Fibroblast of pulmonary artery (primary cell): ENCODE measurements at places on chromosomes 16 and 17.

- DNase-seq: no peak
Measured at GRCh38 chr16:50857881-50858280, 116.0 kb downstream of the CYLD start.

- DNase-seq: no peak
Measured at GRCh38 chr17:75630071-75630917, 2.9 kb upstream of the SMIM5 start.

- DNase-seq: no peak
Measured at GRCh38 chr17:47299239-47299910, 24.4 kb upstream of the EFCAB13 start.

DNA sequence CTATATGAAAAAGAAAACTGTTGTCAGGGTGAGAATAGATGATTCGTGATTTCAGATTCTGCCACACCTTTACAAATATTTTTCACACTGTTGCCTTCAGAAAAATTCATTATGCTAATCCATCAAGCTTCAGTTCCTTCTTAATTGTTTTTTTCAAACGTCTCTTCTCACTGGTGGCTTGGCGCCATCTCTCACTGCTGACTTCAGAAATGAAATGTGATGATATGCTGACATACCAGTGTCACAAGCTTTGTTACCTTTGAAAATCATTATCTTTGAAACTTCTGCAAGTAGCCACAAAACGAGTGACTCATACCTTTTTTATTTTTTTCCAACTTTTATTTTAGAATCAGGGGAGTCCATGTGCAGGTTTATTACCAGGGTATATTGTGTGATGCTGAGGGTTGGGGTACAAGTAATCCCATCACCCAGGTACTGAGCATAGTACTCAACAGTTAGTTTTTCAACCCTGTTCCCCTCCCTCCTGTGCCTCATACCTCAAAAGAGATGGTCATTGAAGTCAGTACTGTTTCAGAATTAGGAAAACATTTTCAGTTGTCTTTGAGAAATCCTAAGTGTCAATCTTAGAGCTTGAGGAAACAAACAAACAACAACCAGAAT, 14.0 kb upstream of the KRT222 start:
- DNase-seq: no peak

DNA sequence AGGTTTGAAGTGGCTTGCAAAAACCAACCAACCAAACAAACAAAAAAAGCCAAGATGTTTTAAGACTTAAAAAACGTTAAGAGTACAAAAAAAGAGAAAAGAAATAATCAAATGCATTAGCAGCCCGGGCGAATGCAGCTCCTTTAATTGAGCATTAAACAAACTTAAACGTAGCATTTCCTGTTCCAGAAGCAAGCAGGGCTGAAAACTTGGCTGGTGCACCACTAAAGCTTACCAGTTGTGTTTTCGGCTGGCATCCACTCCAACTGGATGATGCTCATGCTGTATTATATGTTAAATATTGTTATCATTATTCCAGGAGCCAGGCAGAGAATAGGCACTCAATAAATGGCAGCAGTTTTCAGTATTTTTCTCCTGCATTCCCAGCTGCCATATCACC, 45.1 kb downstream of the IRX6 start:
- DNase-seq: no peak

DNA sequence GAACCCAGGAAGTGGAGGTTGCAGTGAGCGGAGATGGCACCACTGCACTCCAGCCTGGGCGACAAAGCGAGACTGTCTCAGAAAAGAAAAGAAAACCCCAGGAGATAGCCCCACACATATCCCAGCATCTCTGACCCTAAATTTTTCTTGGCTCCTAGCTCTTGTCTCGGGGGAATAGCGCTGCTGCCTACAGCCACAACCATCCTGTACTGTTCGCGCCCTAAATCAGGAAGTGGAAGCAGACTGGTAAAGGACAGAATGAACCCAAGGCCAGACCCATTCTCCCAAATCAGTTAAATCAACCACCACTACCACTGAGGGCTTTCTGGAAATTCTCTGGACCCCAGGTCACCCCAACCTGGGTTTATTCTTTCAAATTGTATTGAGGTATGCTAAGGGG, 1.7 kb downstream of the CTDNEP1 start:
- no peak for DNase-seq

DNA sequence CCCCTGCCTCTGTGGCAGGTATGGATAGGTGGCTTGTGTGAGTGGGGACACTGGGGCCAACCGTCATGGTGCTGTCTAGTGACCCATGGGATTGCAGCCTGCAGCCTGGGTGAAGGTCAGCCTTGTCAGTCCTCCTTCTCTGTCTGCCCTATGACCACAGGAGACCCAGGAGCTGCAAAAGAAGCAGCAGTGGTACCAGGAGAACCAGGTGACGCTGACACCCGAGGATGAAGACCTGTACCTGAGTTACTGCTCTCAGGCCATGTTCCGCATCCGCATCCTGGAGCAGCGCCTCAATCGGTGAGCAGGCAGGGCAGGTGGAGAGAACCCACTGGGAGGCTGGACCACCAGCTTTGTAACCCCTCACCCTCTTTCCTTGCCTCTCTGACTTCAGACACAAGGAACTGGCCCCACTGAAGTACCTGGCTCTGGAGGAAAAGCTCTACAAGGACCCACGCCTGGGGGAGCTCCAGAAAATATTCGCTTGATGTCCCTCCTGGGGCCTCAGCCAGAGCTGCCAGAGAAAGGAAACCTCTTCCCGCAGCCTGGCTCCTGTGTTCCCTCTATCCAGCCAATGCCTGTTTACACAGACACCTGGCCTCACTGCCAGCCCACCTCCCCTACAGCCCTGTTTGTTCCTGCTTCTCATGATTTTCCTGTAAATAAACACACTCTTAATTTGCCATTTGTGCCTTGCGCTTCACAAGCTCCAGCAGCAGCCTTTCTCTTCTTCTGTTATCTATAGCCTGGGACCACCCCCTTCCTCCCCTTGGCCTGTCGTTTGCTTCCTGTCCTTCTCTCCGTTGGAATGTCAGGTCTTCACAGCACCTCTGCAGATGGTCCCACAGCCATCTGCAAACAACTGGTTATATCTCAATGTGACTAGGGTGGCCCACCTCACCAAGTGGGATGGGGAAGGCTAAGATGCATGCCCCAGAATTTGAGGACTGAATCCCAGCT, 4.5 kb upstream of the KATNB1 start:
- DNase-seq: no peak

DNA sequence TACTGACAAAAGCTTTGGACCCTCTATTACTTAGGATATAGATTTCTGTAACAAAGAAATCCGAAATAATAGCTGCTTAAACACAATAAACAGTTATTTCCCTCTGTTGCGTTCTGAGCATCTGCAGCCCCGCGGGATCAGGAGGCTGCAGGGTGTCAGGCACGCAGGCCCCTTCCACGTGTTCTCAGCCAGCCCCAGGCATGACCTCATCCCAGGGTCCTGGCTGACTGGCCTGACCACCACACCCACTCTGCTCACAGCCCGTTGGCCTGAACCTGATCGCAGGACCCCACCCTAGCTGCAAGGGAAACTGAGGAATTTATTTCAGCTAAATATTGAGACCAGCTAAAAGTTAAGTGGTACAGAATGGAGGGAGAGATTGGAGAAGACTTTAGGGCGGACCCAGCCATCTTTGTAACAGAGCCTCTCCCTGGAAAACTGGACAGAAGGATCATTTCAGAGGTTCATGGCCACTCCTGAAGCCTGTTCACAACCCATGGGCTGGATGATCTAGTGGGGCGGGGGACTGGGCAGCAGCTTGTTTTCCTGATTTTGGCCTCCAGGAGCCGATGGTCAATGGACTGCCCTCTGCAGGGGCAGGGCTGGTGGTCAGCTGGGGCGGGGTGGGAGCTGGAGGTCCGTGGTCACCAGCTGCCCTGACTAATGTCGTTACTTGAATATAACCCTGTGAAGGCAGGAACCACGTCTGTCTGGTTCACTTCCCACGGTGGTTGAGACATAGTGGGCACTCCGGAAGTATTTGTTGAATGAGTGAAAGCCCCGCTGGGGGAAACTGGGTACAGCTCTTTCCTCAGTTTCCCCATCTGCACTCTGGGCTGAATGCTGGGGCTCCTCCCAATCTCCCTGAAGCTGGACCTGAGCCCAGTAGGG, 10.9 kb downstream of the CETP start:
- DNase-seq: no peak

- no peak for DNase-seq
Measured at GRCh38 chr16:27096375-27096774, 29.6 kb downstream of the C16orf82 start.

GRCh38 chr16:19842426-19843157, 42.1 kb downstream of the GPRC5B start:
- DNase-seq: no peak

DNA sequence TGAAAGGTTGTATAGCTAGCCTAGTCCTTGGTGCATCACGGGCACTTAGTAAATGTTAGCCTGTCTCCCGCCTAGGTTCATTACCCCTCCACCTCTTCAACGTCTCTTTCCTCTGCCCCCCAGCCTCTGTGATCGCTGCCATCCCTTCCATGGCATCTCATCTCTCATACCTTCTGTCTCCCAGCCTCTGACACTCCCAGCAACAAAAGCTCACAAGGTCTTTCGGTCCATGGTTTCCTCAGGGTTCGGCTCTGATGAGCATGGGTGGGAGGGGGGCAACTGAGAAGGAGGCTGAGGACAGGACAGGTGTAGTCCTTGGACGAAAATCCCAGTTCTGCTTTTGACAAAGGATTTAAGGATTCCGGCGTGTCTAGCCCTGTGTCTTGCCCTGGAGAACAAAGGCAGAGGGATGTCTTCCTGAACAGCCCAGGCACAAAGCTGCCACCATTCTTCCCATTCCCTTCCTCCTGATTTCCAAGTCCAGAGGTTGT, 16.7 kb downstream of the CCR7 start:
- no peak for DNase-seq

DNA sequence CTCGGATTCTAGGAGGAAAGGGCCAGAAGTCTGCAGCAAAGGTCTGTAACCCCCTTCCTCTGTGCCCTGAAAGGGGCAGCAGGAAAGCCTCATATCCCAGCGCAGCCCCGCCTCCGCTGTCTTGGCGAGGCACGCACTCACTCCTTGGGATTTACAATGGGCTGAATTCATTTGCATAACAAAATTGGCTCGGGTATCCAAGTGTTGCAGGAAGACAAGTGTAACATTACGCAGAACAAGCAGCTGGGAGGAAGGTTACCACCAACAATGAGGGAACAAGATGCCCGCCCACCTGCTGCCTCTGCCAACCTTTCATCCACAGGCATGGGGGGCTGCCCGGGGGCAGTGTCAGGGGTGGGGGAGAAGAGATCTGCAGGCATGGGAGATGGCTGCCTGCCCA, 130.4 kb downstream of the MRM1 start:
- DNase-seq: peak; percentile 28

GRCh38 chr16:67248073-67248400, 742 bp upstream of the SLC9A5 start:
- DNase-seq: no peak

DNA sequence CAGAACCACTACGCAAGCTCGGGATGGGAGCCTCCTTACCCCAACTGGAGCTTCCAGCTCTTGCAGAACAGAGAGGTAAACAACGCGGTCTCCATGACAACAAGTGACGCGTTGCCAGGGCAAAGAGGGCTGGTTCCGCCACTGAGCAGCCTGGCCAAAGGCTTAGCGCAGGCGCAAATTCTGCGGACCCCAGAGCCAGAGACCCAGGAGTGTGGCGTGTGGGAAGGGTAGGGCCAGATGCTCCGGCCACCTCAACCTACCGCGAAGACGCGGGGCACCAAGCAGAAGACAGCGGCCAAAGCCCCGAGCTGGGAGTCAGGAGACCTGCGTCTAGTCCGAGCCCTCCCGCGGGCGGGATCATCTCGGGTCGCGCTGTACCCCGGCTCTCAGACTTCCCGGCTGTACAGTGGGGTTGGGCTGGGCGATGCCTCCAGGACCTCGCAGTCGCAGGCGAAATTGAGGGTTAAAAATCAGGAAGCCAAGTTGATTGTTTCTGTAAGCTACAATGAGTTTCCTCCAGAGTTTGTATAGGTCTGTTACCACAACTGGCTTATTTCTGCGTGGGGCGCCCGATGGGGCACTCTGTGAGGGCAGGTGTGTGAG, at the start of gene TEKT1:
TSS of gene TEKT1 (minus strand) at position 69 of the 603 bp plus-strand sequence. CDS start 1,353 bp downstream, outside the sequence.
- DNase-seq: peak; percentile 88

- DNase-seq: no peak
Measured at GRCh38 chr16:28108590-28109247, 45.2 kb upstream of the GSG1L start.

DNA sequence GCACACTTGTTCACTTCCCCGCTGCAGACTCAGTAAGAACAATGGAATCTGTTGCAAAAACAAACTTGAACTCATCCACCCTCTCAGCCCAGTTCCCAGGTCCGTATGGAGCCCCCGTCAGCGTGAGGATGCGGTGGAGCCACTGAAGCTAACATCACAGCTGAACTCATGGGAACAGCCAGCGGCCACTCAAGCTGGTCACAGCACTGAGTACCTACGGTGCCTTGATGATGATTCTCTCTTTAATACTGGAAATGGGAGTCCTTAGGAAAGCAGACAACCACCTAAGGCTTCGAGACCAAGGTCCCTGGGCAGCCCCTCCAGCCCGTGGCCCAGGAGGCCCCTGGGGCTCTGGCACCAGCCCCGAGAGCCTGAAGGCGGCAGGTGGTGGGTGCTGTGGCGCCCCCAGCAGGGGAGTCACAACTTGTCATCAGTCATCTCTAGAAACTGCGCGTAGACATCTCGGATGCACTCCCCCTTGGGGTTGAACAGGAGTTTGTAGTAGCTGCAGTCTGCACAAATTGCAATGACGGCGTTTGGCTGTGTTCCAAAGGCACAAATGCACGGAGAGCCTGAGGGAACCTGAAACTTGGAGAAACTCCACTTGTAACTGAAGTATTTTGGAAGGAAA, 31.0 kb upstream of the RHOT1 start:
- peak; percentile 70 for DNase-seq

DNA sequence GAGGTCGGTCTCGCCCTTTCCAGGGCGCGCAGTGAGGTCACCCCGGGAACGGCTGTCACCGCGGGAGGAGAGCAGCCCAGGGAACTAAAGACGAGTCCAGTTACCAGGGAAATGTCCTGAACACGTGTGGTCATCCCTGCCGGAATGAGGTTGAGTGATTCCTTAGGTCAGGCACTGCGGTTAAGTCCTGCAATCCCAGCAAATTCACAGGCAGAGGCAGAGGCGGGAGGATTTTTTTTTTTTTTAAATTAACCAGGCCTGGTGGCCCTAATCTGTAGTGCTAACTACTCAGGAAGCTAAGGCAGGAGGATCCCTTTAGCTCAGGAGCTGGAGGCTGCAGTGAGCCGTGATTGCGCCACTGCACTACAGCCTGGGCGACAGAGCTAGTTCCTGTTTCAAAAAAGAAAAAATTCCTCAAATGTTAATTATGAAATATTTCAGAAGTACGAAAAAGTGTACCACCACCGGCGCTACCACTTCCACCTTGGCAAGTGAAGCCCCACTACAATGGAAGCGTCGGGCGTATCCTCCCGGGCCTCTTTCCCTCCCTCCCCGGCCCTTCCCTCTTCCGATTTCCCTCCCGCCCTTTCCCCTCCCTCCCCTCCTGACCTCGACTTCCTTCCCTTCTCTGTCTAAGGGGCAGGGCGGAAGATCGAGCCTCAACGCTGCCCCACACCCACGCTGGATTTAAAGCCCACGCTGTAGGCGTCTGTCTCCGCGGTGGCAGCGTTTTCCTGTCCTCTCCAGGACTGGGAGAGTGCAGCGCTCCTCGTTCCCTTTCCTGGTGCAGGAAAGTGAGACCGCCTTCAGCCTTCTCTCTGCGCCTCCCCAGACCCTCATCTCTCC, 27.3 kb downstream of the SLFN11 start:
- DNase-seq: peak; percentile 59

- DNase-seq: no peak
Measured at GRCh38 chr17:74903671-74904070, 10.2 kb upstream of the FADS6 start.
